ENCODE measurements at places on chromosomes 12 and 14.
A peak's percentile ranks its signal among the peaks of the same experiment; 100 is the strongest.

DNA sequence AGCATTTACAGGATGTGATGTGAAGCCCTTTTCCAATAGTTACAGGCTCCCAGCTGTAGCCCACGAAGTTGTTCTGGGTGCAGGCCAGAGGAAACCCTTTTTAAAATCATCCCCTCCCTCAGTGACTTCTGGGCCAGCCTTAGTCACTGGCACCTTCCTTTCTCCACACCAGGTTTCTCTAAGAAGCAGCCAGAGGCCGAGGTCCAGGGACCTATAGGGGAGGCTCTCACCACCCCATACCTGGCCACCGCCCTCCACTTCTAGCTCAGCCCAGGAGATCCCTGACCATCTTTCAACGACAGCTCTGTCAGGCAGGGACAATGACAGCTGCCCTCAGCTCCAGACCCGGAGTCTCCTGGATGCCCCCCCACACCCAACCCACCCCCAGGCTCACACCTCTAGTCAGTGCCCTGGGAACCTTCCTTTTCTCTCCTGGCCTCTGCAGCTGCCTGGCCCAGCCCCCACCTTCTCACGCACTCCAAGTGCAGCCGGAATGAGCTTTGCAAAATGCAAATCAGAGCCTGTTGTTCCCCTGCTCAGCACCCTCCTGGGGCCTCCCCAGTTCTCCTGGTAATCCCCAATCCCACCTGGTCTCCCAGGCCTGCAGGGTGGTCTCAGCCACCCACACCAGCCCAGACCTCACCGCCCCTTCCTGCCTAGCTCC, 46.7 kb downstream of the TESC start:
- no peak for DNase-seq

DNA sequence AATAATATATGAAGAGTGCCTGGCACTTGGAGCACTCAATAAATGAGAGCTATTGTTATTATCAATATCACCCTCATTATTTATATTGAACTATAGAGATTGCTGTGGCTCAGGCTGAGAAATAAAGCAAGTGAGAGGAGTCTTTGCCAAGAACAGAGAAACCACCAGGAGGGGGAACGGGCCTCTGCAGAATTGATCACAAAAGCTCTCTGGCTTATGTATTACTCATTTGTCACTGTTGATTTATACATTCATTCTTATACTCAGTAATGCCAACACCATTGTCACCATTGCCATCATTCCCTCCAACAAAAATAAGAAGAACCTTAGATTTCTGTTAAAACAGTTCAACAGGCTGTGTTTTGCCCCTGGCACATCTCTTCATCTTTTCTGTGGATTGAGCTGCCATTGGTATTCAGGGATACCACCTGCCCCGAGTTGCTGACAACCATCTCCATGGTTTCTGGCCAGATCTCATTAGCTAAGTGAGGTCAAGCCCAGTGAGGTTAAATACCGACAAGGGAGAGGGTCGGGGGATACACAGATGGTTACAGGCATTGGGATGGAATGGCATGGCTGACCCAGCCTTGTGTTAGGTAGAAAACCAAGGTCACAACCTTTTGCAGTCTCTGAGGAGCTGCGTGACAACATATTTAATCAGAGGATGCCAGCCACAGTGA, 21.8 kb upstream of the PCNX1 start:
- DNase-seq = peak; percentile 74

GRCh38 chr12:128961308-128961902, 108.1 kb downstream of the GLT1D1 start:
- no peak for DNase-seq

DNA sequence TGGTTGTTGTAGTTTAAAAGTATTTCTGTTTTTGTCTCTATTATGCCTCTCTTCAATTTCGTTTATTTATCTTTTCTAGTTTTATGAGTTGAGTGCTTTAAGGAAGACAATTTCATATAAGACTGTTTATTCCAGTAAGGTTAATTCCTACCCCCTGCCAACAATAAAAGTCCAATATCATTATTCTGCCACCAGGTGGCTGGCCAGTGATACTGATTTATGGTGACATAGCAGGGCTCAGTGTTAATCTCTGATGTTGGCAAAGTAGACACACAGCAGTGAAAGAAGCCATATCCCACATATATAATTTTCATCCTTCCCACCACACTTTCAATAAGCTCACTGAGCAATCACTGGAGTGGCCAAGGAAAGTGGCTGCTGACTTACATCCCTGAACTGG, 69.0 kb upstream of the BMP4 start:
- no peak for DNase-seq

DNA sequence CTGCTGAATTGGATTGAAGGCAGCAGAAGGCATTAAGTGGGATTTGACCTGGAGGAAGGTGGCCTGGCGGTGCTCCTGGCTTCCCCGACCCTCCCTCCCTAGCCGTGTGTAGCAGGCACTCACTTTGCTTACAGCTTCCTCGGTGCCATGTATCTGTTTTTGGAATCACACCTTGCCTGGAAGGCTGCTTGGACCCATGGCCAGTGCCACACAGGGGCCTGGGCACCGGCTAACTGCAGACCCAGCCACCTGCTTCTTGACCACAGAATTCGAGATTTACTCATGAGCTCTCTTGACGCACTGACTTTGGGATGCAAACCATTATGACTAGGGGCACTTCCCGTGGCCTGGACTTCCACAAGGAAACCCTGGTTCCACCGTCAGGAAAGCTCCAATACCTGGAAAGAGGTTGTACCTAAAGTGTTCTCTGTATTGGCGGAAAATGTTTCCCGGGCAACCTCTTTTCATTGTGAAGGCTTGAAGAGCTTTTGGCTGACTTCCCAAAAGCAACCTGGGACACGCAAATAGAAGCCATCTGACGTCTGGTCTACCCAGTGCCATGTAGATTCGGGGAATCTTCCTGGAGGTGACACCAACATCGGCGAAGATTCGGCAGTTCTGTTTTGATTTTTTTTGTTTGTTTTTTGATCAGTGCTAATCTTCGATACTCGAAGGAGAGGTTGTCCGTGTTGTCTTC, 125.6 kb upstream of the RTL1 start:
- DNase-seq = no peak

DNA sequence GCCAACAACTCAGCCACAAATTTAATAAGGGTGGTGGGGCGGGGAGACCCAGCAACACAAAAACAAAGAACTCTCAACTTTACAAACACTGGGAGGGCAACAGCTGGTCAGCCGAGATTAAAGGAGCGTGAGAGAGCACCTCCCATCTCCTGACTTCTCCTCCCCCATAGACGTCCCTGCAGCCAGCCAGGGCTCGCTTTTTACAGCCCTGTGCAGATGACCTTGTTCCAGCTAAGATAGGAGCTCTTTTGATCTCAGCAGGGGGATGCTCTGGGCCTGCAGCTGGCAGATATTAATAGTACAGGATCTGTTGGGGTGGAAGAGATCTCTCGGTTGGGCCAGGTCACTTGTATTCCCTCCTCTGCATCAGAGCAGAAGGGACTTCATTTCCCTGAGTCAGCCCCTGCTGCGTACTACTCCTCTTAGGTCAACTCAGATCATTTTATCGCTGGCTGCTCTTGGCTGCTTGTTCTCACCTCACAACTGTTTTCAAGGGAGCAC, 475.8 kb downstream of the RAD51B start:
- no peak for DNase-seq

- DNase-seq = no peak
These were observed 34.9 kb upstream of the MAP1LC3B2 start for GRCh38 chr12:116524311-116524710.

- DNase-seq = no peak
These were observed 690.9 kb upstream of the LMO3 start for GRCh38 chr12:17296882-17297281.

DNA sequence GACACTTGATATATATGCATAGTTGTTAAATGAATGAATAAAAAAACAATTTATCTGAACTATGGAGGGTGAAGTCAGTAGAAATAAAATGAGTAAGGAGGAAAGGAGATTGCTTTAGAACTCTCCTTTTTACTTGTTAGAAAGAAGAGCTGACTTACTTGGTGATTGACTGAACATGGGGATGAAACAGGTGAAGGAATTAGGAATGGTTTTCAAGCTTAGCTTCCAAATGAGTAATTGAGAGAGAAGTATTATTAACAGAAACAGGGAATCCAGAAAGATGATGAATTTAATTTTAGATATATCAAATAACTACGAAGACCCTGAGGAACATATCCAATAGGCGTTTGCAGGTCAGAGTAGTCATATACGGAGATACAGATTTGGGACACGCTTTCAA, 33.6 kb upstream of the EMP1 start:
- no peak for DNase-seq

GRCh38 chr12:47134005-47134404, 54.2 kb upstream of the AMIGO2 start:
- no peak for DNase-seq

DNA sequence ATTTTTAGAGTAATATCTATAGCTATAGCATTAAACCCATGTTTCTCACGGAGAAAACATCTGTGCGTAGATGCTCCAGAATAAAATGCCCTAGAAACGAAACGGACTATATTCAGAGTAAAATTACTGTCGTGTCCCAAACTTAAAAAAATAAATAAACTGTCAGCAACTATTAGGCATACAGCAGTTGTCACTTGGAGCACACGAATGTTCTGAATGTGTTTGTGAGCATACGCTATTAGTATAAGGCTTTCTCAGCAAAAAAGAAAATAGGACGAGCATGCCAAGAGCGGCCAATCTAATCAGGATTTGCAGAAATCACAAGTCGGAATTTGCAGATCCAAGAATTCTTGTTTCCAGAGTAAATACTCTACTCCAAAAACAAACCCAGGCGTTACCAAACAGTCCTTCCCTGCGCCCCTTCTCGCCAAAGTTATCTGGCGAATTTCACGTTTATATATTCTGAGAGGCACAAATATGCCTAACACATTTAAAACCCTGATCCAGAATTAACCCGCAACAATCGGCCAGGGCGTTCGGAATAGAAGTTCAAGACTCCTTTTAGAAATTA, 836 bp downstream of the PTPN21 start:
- DNase-seq = no peak

- DNase-seq = no peak
These were observed 4.0 kb upstream of the MAPK1IP1L start for GRCh38 chr14:55047301-55048053.

- no peak for DNase-seq
These were observed 32.6 kb downstream of the TNFAIP2 start for GRCh38 chr14:103155826-103156394.

GRCh38 chr12:29234965-29235626, 86.0 kb downstream of the FAR2 start:
- DNase-seq = no peak

DNA sequence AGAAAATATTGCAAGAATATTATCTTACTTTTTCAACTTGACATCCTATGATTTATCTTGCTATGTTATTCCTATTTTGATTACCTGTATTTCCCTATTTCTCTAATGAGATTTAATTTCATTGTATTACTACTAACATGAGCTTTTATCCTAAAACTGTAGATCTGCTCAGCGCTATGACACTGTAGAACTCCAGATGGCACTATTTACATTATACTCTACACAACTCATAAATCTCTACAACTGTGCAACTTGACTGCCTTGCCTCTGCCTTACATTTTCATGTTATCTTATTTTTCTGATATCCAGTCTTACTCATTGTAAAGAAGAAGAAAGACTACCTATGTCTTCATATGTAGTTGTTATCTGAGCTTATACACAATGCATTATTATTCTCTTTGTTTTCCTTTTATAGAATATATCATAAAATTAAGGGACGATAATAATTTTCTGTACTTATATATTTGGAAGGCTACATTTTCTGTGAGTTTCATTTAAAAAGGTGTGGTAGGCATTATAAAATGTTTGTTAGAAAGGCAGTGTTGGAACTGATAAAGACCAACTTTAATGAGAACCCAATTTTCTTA, 24.1 kb downstream of the NUP37 start:
- DNase-seq = no peak

- DNase-seq = no peak
These were observed 182.1 kb downstream of the CHST11 start for GRCh38 chr12:104638851-104639240.

DNA sequence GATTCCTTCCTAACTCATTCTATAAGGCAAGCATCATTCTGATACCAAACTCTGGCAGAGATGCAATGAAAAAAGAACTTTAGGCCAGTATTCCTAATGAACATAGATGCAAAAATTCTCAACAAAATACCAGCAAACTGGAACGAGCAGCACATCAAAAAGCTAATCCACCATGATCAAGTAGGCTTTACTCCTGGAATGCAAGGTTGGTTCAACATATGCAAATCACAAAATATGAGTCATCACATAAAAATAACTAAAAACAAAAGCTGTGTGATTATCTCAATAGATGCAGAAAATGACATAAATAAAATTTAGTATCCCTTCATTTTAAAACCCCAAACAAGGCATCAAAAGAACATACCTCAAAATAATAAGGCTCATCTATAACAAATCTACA, 98.9 kb downstream of the ACSS3 start:
- no peak for DNase-seq

DNA sequence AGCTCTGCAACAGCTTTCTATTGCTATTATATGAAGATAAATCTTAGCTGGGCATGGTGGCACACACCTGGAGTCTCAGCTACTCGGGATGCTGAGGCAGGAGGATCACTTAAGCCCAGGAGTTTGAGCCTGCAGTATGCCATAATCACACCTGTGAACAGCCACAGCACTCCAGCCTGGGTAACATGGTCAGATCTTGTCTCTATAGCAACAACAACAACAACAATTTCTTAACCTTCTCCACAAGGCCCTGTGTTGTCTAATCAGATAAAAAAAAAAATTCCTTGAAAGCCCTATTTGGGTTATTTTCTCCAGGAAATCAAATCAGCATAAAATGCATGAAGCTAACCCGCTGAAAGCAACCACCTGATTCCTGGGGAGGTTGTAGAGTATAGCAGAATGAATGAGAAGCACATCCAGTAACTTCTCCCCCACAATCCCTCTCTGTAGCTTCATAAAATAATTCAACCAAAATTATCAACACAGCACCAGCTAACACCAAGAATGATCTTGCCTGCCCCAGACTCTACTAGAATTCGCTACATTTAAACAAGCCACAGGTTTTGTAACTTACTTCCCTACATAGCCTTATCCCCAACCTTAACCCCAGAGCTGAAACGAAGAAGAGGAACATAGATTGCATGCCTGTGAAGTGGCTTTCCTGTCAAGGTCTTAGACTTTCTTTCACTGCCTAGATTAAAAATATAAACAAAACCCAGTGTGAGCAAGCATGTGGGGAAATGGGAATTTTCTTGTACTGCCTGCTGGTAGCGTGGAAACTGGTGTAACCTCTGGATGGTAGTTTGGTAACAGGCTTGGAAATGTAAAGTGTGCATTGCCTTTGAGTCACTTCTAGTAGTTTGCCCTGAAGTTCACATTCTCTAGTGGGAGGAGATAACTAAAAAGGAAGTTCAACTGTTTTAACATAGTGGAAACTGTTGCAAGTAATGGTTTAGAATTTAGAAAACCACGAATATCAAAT, 6.0 kb upstream of the STK38L start:
- DNase-seq = no peak

DNA sequence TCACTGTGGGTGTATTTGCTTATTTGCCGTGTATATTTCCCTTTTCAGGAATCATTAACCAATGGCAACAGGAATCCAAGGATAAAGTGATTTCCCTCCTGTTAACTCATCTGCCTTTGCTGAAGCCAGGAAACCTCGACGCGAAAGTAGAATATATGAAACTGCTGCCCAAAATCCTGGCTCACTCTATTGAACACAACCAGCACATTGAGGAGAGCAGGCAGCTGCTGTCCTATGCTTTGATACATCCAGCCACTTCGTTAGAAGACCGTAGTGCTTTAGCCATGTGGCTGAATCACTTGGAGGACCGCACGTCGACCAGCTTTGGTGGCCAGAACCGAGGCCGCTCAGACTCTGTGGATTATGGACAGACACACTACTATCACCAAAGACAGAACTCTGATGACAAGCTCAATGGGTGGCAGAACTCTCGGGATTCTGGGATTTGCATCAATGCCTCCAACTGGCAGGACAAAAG, 135.1 kb downstream of the SAMD4A start:
- DNase-seq = no peak

Measured in stimulated activated CD8-positive, alpha-beta memory T cell treated with anti-CD3 and anti-CD28 coated beads, Interleukin-4, amount 100 ng/mL, for 48 hours (primary cell).